Transverse colon (tissue), 4 donors: ENCODE measurements at places on chromosomes 2 and 18.

DNA sequence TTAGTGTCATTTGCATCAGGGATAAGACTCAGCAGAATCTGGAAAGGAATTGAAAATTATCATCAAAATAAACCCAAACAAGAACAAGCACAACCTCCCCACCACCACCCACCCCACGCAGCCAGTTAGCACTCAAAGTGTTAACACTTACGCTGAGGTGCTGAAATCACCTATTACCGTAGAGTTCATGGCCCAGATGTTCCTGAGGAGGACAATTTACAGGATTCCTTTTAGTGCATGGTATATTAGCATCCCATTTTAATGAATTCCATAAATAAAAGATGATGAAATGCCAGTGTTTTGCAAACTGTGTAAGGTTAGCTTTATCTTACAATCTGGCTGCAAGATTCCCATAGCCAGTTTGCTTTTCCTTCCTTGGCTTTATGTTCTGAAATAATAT, 359.3 kb upstream of the SOX11 start:
- DNase-seq = no peak

DNA sequence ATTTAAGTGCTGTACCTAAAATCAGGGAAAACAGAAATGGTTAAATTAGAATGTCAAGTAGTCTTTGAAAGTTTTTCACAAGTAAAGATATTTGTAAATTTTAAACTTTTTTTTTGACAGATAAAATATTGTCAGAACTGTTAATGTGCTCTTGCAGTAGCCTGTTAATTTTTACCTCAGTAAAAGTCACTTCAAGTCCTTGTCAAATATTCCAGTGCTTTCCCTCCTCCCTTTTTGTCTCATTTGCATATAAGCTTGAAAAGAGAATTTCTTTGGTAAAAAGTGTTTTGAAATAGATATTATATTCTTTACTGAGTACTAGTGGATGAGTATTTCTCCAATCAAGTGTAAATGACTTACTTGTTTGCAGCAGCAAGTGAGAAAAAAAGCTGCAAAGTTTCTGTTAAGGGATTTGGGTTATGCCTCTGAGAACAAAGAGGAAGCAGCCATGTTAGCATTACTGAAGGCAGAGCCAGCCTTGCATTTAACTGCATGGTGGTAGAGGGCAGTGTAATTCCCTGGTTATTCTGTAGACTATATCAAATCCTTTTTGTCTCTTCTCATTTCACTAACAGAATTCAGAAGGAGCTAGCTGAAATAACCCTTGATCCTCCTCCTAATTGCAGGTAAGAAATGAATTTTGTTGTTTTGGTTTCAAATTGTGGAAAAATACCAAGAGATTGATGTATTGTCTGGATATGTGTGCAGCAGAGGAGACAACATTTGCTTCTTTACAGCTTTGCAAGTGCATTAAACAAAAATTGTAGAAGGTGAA, 3.2 kb downstream of the UBE2E3 start:
- DNase-seq = peak; percentile 31

GRCh38 chr18:58088691-58089065, 44.7 kb downstream of the NEDD4L start:
- no peak for DNase-seq

GRCh38 chr2:240234503-240234951, 94.1 kb upstream of the OTOS start:
- DNase-seq = no peak

- no peak for DNase-seq
These were observed 158.8 kb upstream of the KYNU start for GRCh38 chr2:142718576-142719155.

GRCh38 chr2:221610255-221610654, 38.2 kb upstream of the EPHA4 start:
- no peak for DNase-seq

DNA sequence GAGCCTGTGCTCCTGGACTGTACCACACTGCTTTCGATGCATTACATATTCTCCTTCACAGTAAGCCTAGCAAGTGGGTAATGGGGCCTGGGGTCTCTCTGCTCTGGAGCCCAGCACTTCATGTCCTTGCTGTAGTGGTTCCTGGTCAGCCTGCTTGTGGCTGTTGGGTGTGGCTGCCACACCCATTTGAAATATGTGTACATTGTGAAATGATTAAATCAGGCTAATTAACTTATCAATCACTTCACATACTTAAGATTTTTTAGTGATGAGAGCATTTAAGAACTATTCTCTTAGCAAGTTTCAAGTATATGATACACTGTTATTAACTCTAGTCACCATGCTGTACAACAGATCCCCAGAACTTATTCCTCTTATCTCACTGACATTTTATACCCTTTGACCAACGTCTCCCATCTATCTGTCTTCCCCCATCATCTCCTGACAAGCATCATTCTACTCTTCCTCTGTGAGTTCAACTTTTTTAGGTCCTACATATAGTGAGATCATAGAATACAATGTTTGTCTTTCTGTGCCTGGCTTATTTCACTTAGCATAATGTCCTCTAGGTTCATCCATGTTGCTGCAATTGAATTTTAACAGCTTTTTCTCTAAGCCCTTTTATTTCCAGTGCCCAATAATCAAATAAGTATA, 92.1 kb downstream of the LYPD6 start:
- DNase-seq = no peak

DNA sequence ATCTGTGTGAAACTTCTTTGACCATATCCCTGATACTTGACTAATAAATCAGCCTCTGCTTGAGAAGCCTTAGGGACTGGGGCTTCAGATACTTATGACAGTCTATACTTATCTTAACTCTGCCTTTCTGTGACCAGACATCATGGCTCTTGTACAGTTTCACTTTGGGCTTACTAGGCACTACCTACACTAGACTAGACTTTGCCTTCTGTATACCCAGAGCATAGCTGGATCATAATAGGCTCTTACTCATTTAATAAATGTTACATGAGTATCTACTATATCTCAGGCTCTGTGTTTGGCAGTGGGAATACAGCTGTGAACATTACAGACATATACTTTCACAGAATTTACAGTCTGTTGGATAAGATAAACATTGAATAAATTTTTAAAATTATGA, 9.0 kb downstream of the UGP2 start:
- no peak for DNase-seq

- no peak for DNase-seq
These were observed 558.8 kb upstream of the ZNF804A start for GRCh38 chr2:184039493-184039892.

- DNase-seq = no peak
These were observed 224.4 kb upstream of the MC4R start for GRCh38 chr18:60596928-60597327.

- no peak for DNase-seq
These were observed 37.7 kb downstream of the TGFA start for GRCh38 chr2:70515938-70516337.

DNA sequence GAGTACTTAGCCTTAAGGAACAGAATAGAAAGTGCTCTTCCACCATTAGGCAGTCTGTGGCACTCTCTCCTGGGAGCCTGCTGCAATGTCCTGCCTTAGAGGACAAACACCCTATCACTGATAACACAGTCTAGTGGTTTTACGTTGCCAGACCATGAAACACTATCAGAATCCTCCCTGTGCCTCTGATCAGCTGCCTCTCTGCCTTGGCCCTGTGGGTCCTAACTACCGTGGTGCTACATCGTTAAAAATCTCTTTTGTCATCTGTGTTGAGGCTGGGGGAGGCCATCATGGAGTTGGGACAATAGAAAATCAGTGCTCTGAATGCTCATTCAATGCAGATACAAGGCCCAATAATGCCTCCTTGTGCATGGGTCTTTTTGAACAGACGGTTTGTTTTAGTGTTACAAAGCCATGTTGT, 11.9 kb upstream of the APCDD1 start:
- no peak for DNase-seq

DNA sequence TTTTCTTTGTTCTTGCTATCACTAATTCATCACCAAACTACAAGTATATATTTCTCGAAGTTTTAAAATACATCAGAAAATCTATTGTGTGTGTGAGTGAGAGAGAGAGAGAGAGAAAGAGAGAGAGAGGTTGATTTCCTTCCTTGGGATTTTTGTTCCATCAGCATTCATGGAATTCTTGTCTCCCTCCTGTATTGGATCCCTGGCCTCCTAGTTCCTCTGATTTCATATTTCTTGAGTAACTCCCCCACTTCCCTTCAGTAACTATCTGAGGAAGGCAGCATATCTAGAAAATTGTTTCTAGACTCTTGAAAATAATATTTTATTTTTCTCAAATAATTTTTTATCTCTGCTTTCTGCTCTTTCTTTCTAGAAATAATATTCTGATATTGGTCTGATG, 13.3 kb upstream of the ACTR2 start:
- DNase-seq = no peak
